A549 treated with CORT108297 at 1 μM for 4 hours (cell line): ENCODE measurements at places on chromosomes 4 and X. TPM values are rescaled to one million over a fixed set of nuclear protein-coding genes. Genes with fewer than 3 reads are reported as not detected.

Gene NOX1
- 0.09 to 0.15 TPM in 2 of 5 replicates, not detected in the others for total RNA-seq

Gene BBS12
- 2.7 to 3.6 TPM (median 3.0 TPM) in 5 replicates for total RNA-seq

Gene LEF1
- total RNA-seq = 0.17 TPM in 1 of 5 replicates, not detected in the others

Gene CT47A1
- total RNA-seq = not detected in 5 replicates

Gene SMARCAD1
- 10.0 to 14.2 TPM (median 12.2 TPM) in 5 replicates for total RNA-seq

Gene KIT
- total RNA-seq = not detected in 5 replicates

Gene USP51
- total RNA-seq = 0.34 to 0.57 TPM (median 0.48 TPM) in 5 replicates

Gene ZNF157
- 0.05 TPM in 1 of 5 replicates, not detected in the others for total RNA-seq

Gene TRAM1L1
- 0.47 to 0.89 TPM (median 0.55 TPM) in 5 replicates for total RNA-seq

Gene LUZP4
- total RNA-seq = not detected in 5 replicates

Gene ARHGEF38
- total RNA-seq = not detected in 5 replicates

Gene VCX2
- total RNA-seq = not detected in 5 replicates

Gene RPA4
- total RNA-seq = 0.15 to 0.41 TPM (median 0.29 TPM) in 5 replicates

Gene CCNB3
- total RNA-seq = 0.41 to 1.3 TPM (median 0.44 TPM) in 5 replicates

Gene SPANXD
- not detected in 5 replicates for total RNA-seq
